Vagina (tissue), 2 donors: ENCODE measurements at places on chromosomes 5 and 9. TPM values are rescaled to one million over a fixed set of nuclear protein-coding genes. Genes with fewer than 3 reads are reported as not detected.

- DNase-seq, result no peak
Observed at GRCh38 chr9:20319641-20320337, 302.5 kb downstream of the MLLT3 start.

- no peak for DNase-seq
Observed at GRCh38 chr5:54580997-54581811, 63.6 kb downstream of the SNX18 start.

DNA sequence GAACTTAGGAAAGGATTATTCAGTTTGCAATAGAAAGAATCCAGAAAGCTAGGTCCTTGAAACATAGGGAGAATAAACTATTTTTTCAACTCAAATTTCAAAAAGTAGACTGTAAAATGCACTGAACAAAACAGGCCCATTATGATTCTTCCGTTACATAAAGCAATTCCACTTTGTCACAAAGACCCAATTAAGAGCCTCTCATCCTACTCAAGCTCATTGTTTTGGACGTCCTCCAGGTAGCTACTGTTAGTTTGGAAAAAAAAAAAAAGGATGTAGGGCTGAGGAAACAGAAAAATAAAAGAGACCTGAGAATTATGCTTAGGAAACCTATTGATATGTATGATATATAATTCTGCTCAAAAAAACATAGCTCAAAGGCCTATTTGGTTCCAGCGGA lies 74.0 kb downstream of the DIRAS2 start:
- no peak for DNase-seq

The CNTNAP3B gene
- total RNA-seq, result 34.1 TPM

DNA sequence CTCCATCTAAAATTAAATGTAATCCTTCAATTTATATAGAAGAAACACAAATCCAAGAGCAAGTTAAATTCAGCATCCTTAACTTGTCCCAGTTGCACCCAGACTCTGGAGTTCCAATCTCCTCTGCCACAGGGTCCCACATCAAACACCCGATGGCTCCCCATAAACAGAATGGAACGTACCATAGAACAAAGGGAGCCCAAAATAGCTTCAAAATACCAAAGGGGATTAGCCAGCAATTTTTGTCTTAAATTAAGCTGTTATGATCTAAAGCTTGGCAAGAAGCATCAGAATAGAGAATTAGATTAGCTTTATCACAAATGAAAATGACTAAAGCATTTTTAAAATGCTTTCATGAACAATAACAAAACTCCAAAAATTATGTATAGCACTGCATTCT lies 112.8 kb downstream of the FANCC start:
- no peak for DNase-seq

The DMRT3 gene
- not detected for total RNA-seq
